ENCODE measurements at places on chromosomes 12 and 14. TPM values are rescaled to one million over a fixed set of nuclear protein-coding genes. Genes with fewer than 3 reads are reported as not detected.

- no peak within 1 kb of the TSS for H3K27ac ChIP-seq
- H3K4me1 ChIP-seq: peaks cover 10% of the 10 kb centered on the region
- peak within 1 kb of the TSS; percentile 75 for H3K4me3 ChIP-seq
- DNase-seq: no peak
- peaks cover 37% of the 10 kb centered on the region for H3K27me3 ChIP-seq
Measured at GRCh38 chr12:84912198-84913128, at the start of gene SLC6A15. TSS of gene SLC6A15 (minus strand) at chr12:84912799. CDS start at chr12:84892120, 20,679 bp downstream.

- DNase-seq: peak; percentile 34
- H3K36me3 ChIP-seq: no peaks in the 10 kb centered on the region
- peak overlapping the region; percentile 13 for H3K4me3 ChIP-seq
- peaks cover 6% of the 10 kb centered on the region for H3K27me3 ChIP-seq
- H3K27ac ChIP-seq: no peak overlapping the region
Measured at GRCh38 chr12:68175557-68176061, 16.1 kb upstream of the IFNG start.

DNA sequence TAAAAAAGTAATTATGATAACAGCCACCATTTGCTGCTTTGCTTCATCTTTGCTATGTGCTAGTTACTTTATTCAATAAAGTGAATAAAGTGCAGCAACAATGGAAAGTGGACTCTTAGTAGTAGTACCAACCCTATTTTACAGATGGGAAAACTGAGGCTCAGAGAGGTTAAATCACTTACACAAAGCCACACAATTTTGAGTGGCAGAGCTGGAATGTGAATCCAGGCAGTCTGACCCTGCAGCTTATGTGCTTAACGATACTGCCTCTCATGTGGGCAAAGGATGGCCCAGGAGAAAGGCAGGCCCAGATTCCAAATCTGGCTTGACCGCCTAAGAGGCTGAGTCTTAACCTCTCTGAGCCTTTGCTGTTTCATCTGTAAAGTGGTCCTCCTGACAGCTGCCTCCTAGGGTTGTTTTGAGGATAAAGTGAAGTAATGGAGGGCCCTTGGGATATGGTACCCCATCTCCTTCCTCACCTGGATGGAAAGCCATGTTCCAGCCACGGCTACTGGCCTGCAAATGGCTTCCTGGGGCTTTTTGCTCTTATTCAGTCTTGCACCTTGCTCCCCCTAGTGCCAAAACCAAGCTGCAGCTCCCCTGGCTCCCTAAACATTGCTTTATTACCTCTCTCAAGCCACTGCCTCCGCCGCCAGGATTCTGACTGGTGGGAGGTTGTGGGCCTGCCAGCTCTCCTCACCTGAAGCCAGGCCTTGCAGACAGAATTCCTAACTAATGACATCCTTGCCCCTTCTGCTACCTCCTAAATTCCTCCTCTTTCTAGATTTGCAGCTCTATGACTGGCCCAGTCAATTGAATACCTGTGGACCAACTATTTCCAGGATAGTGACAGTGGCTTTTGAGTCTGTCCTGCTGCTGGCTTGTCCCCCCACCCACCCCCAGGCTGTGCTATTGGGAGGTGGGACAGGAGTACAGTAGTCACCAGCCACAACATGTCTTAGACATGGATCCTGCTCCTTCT, 283.3 kb upstream of the PWP1 start:
- no peaks in the 10 kb centered on the region for H3K36me3 ChIP-seq
- H3K27me3 ChIP-seq: no peaks in the 10 kb centered on the region
- peak; percentile 40 for DNase-seq
- no peak overlapping the region for H3K27ac ChIP-seq
- peaks cover 19% of the 10 kb centered on the region for H3K4me1 ChIP-seq

GRCh38 chr12:116153983-116154382, 123.5 kb downstream of the MED13L start:
- no peaks in the 10 kb centered on the region for H3K36me3 ChIP-seq
- no peak overlapping the region for H3K4me3 ChIP-seq
- DNase-seq: no peak
- H3K27me3 ChIP-seq: no peaks in the 10 kb centered on the region

GRCh38 chr14:94677747-94678146, 65.6 kb downstream of the SERPINA3 start:
- H3K4me1 ChIP-seq: no peaks in the 10 kb centered on the region
- H3K36me3 ChIP-seq: no peaks in the 10 kb centered on the region
- DNase-seq: no peak
- H3K27me3 ChIP-seq: no peaks in the 10 kb centered on the region
- H3K4me3 ChIP-seq: no peak overlapping the region

DNA sequence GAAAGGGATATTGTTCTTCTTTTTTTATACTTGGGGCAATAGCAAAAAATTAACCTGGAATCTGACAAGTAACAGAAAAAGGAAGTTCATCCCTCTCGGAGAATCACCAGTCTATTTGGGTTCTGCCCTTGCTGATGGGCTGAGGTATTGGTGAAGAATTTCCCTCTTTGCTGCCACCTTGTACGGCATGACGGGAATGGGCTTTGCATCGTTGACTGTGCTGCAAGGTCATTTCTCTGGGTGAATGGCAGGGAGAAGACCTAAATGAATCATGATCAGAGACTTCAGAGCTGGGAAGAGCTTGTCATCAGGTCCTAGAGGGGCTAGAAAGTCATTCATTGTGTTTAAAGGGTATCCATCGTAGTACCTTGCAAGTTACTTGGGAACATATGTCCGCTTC, 12.0 kb downstream of the C1S start:
- H3K27ac ChIP-seq: no peak overlapping the region
- no peak overlapping the region for H3K4me3 ChIP-seq
- H3K27me3 ChIP-seq: peaks cover 26% of the 10 kb centered on the region
- no peak for DNase-seq
- no peaks in the 10 kb centered on the region for H3K36me3 ChIP-seq
- peaks cover 2% of the 10 kb centered on the region for H3K4me1 ChIP-seq

DNA sequence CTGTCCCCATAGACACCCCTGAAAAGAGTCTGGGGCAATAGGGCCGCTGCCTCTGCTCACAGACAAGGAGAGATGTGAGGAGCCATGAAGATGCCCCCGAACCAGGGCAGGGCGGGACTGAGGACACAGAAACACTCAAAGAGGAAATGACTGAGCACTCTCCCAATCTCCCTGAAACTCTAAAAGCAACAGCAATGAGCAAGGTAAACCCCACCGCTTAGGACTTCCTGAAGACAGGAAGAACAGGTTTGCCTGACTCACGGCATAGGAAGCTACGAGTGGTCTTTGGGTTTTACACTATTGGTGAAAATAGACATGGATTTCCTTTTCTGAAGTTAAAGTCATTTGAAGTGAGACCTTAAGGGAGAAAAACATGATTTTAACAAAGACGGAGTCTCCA, 32.5 kb downstream of the STX2 start:
- H3K36me3 ChIP-seq: peaks cover 54% of the 10 kb centered on the region
- DNase-seq: no peak
- no peaks in the 10 kb centered on the region for H3K4me1 ChIP-seq

GRCh38 chr14:106586098-106586704, 1059.8 kb downstream of the TMEM121 start:
- H3K36me3 ChIP-seq: no peaks in the 10 kb centered on the region
- no peak overlapping the region for H3K4me3 ChIP-seq
- H3K4me1 ChIP-seq: peaks cover 2% of the 10 kb centered on the region
- DNase-seq: peak; percentile 42
- H3K27ac ChIP-seq: no peak overlapping the region

DNA sequence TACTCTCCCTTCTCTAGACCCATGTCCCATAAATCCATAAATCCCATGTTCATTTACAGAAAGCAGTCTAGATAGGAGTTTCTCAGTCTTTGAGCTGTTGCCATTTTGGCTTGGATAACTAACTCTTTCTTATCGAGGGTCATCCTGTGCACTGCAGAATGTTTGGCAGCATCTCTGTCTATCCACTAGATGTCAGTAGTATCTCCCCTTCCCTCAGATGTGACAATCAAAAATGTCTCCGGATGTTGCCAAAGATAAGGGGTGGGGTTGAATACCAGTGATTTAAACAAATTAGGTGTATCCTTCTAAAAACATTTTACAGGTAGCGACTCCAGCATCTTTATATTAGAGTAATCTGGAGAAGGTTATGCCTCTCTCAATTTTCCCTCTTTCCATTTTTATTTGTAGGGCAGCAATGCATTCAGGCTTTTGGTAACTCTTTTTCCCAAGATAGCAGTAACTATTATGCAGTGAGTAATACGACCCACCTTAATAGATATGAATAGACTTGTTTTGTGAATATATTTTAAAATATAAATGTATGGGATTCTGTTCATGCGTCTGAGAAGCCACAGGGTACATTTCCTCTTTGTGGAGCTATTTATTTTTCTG, 100.7 kb downstream of the LRRK2 start:
- no peaks in the 10 kb centered on the region for H3K4me1 ChIP-seq
- no peaks in the 10 kb centered on the region for H3K36me3 ChIP-seq
- no peak overlapping the region for H3K27ac ChIP-seq
- H3K27me3 ChIP-seq: no peaks in the 10 kb centered on the region
- H3K4me3 ChIP-seq: no peak overlapping the region

DNA sequence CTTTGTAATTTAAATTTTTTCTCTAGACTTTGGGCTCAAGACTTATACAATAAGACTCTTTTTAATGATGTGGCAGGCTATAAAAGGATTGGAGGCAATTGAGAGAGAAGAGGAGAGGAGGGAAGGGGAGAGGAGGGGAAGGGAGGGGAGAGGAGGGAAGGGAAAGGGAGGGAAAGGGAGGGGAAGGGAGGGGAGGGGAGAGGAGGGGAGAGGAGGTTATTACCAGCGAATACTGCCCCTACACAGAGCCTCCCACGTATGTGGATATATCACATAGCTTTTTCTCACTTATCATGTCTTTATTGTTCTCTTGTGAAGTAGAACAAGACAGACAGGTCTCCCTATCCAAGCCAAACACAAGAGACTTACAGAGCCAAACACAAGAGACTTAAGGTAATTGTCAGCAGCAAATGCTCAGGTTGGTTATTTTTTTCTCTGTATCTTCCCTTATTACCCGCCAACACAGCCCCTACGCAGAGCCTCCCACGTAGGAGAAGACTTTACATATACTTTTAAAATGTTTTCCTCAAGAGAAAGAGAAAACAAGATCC, 63.1 kb downstream of the DRAM1 start:
- H3K4me1 ChIP-seq: peaks cover 37% of the 10 kb centered on the region
- peaks cover 2% of the 10 kb centered on the region for H3K27me3 ChIP-seq
- H3K4me3 ChIP-seq: no peak overlapping the region
- no peak overlapping the region for H3K27ac ChIP-seq

GRCh38 chr12:111440631-111441030, 34.9 kb downstream of the SH2B3 start:
- H3K4me3 ChIP-seq: no peak overlapping the region
- peaks cover 80% of the 10 kb centered on the region for H3K4me1 ChIP-seq
- no peak for DNase-seq
- no peaks in the 10 kb centered on the region for H3K27me3 ChIP-seq
- H3K27ac ChIP-seq: peak overlapping the region; percentile 18
- H3K36me3 ChIP-seq: peaks cover 62% of the 10 kb centered on the region

DNA sequence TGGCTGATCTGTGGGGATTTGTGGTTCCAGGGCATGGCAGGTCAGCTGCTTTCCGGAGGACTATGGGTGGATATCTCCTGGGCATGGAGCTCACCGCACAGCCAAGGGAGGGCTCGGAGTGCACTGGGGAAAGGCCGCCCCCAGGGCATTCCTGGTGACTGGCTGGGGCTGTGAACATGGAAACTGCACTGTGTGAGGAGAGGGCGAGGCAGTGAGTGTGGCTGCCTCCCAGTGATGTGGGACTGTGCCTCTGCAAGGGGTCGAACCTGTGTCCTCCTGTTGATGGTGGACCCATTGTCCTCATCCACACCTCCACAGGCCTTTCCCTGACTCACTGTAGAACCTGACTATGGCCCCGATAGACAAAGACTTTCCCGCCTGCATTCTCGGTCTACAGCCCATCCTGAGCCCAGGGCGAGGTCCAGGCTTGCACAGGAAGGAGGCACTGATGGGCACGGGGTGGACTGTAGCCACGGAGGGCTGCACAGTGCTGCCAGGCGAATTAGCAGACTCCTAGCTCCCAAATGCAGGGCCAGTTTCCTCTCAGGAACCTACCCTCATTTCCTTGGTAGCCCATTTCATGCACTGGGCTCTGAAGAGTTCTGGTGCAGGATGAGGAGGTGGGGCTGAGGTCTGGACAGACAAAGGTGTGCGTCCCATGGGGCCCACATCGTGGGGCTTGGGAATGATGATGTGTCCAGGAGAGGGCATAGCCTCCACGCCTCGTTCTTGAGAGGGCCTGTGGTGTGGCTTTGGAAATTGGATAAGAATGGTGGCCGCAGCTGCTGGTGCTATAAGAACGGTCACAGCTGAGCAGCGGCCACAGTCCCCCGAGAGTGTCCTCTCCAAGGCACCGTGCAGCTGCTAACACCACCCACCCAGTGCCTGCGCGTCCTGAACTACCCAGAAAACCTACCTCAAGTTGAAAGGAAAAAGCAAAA, 415.1 kb downstream of the TMEM121 start:
- no peak overlapping the region for H3K27ac ChIP-seq
- peaks cover 1% of the 10 kb centered on the region for H3K4me1 ChIP-seq
- DNase-seq: peak; percentile 4
- no peaks in the 10 kb centered on the region for H3K27me3 ChIP-seq
- H3K36me3 ChIP-seq: peaks cover 6% of the 10 kb centered on the region
- no peak overlapping the region for H3K4me3 ChIP-seq

- H3K4me1 ChIP-seq: no peaks in the 10 kb centered on the region
- H3K27ac ChIP-seq: no peak overlapping the region
- no peak for DNase-seq
- H3K4me3 ChIP-seq: no peak overlapping the region
Measured at GRCh38 chr14:103271189-103271588, 62.8 kb upstream of the EIF5 start.

- no peaks in the 10 kb centered on the region for H3K36me3 ChIP-seq
- no peak overlapping the region for H3K4me3 ChIP-seq
- no peak for DNase-seq
- no peak overlapping the region for H3K27ac ChIP-seq
- H3K4me1 ChIP-seq: no peaks in the 10 kb centered on the region
Measured at GRCh38 chr12:100755186-100755585, 39.4 kb upstream of the ANO4 start.

The KNTC1 gene
- 122 TPM for total RNA-seq

The C12orf56 gene
- not detected for total RNA-seq

The DTX1 gene
- total RNA-seq: 0.16 TPM

The DBX2 gene
- total RNA-seq: not detected

The CMKLR1 gene
- not detected for total RNA-seq

The MYF6 gene
- not detected for total RNA-seq

The ACSM4 gene
- total RNA-seq: not detected

Data from activated T-helper 2 cell treated with anti-CD3 and anti-CD28 coated beads, Interferon-gamma antibody, Interleukin-2, Interleukin-4, amounts not matched to agents 10 μg/mL and 5 μg/mL and 100 μg/mL, durations not matched to agents 14 hours and 24 hours and 36 hours (primary cell).